Activated CD8-positive, alpha-beta T cell treated with anti-CD3 and anti-CD28 coated beads for 36 hours (primary cell): ENCODE measurements at places on chromosomes 12 and 14.

DNA sequence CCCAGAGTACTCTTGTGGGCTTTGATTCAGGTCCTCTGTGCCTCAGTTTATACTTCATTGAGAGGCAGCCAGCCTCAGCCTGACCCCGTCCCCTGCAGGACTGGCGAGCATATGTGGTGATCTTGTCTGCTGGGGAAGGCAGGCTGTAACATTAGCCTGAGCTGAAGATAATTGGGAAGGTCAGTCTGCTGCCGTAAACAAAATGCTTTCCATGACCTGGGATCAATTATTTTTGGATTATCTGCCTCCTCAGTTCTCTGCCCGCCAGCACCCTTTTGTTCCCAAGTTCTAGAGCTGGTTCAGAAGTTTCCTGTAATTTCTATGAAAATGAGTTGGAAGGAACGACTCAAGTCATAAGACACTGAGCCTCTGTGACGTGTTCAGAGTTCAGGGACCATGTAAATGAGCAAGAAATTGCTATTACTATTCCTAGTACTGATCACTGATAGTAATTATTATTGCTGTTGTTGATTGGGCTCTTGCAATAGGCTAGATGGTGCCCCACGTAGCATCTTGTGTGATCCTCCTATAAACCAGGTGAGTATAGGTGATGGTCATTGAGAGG is 4.5 kb downstream of the ORAI1 start:
- DNase-seq, result no peak

DNA sequence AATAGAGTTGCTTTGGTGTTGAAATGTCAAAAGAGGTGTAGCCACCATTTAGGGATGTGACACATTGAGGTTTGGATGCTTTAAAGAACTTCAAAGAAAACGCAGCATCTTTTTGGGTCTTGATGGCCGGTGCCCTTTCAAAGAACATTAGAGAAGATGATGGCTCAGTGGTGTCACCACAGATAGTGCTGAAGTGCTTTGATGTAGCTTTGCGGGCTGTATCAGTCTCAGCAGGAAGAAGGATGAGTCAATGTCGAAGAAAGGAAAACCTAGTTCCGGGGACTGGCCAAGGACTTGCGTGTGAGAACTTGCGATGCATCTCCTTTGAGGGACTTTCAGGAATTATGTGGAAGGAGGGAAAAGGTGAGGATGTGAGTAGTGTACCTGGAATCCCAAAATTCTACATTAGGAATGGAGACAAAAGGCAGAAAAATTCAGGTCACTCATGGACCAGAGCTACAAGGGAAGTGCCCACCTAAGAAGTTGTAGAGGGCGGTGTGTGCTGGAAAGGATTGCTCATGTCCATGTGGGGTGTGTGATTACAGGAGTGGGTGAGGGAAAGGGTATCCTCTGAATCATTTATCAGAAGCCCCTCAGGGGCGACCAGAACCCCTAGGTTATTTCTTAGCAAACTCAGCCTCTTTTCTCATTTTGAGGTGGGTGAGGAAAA is 39.7 kb upstream of the GZMB start:
- DNase-seq, result peak; percentile 91

DNA sequence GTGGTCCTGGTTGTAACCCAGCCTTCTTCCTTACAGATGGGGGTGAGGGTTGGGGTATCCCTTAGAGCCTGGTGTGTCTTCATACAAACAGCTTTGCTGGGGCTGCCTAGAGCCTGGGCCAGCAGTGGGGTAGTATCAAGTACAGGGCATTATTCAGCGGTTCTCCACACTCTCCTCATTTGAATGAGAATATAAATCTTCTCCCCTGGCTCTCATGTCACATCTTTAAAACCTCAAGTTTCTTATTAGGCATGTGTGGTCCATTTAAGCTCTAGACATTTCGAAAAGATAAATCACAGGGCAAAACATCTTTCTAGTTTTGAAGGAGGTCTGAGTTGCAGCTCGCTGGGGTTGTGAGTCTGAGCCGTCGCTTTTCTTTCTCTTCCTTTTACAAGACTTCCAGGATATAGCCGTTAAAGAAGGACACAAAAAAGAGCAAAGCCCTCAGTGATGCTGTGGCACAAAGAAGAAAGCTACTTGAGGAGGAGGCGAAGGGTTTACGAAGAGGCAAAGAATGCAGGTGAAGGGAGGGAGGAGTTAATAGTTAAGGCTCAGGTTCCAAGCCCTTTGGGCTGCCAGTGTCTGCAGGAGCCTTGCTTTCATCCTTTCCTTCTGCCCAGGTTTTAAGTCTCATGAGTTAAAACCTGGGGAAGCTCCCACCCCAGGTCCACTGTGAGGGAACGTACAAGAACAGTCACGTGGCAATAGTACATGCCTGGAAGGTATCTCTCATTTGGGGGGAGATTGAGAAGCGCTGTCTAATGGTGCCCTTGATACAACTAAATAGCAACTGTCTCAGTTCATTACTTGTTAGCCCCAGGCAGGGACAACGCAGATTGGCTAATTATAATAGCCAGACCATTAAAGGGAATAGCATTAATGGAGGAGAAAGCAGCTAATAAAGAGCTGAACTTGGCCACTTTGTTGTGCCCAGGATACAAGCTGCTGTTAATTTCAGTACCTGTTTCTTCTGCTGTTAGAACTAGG is 94.2 kb downstream of the ETV6 start:
- DNase-seq, result no peak

GRCh38 chr14:37202812-37203211 is 5.1 kb downstream of the MIPOL1 start:
- no peak for DNase-seq

DNA sequence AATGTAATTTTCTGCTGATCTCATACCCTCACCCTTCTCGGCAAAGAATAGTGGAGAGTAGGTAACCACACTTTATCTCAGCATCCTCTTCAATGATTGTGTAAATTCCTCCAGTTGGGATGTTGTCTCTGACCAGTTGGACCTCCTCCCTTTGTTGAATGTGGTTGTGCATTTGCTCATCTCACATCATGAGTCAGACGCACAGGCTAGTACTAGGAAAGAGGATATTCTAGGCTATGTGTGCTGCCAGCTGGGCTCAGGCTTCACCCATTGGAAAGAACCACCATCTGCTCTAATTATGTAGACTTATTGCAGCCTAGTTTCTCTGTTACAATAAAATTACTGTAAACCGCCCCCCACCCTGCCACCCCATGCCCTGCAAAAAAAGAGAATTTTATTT is 90.3 kb downstream of the LMO3 start:
- DNase-seq, result no peak

GRCh38 chr14:69795691-69796090 is 1.4 kb downstream of the SLC10A1 start:
- DNase-seq, result no peak

- no peak for DNase-seq
Measured at GRCh38 chr14:105471823-105472485, 2.7 kb upstream of the CRIP2 start.

- no peak for DNase-seq
Measured at GRCh38 chr12:40819436-40820108, 127.3 kb downstream of the CNTN1 start.

DNA sequence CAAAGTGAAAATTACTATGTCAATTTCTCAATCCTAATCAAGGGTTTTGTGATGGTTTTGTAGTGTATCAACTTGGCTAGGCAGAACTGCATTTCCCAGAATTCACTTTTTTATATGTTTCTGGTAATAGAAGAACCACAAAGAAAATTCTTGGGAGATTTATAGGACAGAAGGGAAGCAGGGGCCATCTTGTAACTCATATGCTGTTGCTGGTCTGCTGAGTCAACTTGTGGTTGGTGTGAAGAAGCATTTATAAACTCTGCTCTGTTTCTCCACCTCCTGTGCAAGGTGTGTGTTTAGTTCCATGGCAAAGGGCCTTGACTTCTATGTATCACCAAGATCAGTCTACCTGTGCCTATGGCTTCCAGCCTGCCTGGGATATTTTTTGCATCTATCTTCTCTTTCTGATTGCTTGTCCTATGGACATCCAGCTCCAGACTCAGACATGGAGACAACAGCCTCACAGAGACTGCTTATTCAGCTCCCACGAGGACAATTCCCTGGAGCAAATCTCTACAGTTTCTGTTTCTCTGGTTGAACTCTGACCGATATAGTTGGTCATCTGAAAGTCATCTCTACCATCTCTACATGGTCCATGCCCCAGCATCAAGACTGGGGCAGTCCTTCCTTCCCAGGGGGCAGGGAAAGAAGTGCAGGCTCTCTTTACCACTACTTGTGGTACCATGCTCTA is 364.3 kb upstream of the DDHD1 start:
- no peak for DNase-seq

GRCh38 chr14:68779761-68780323 is 13.0 kb downstream of the ZFP36L1 start:
- peak; percentile 76 for DNase-seq

DNA sequence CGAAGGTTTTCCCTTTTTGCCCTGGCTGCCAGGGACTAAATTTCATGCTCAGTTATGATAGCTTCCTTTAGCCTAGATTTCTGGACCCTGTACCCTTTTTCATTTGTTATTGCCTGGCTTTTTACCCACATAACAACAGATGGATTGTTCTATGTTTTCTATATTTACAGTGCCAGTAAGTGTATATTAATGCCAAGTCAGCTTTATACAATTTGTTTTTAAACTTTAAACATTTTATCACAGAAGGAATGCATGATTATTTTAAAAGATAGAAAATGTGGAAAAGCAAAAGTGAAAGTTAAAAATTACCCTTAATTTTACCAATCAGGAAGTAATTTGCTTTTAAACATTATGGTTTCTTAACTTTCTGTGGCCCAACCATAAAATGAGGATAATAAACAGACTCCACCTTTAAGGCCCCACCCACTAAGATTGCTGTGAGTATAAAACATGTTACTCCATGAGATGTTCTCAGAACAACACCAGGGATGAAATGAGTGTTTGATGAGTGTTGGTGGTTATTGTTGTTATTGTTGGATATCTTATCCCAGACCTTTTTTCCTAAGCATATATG is 496.8 kb downstream of the EGLN3 start:
- no peak for DNase-seq

DNA sequence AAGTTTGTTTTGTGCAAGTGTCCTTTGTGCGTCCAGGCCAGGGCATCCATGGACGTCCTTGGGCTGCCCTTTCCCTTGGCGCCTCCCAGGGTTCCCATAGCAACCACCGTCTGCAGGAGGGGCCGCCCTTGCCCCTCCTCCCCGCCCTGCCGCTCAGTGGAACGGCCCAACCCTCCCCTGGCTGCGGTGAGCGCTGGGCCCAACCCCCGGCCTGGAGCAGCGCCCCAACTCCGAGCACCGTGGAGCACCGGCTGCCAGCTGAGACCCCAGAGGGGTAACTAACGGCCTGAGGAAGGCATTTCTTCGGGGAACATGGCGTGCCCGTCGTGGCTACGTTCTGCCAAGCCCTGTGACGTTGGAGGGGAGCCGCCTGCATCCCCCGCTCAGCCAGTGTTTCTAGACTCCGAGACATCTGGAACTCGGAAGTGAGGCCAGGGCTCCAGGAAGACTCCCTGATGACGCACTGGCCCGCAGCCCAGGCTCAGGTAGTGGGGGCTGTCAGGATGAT is 5.3 kb upstream of the ACACB start:
- DNase-seq, result peak; percentile 51

DNA sequence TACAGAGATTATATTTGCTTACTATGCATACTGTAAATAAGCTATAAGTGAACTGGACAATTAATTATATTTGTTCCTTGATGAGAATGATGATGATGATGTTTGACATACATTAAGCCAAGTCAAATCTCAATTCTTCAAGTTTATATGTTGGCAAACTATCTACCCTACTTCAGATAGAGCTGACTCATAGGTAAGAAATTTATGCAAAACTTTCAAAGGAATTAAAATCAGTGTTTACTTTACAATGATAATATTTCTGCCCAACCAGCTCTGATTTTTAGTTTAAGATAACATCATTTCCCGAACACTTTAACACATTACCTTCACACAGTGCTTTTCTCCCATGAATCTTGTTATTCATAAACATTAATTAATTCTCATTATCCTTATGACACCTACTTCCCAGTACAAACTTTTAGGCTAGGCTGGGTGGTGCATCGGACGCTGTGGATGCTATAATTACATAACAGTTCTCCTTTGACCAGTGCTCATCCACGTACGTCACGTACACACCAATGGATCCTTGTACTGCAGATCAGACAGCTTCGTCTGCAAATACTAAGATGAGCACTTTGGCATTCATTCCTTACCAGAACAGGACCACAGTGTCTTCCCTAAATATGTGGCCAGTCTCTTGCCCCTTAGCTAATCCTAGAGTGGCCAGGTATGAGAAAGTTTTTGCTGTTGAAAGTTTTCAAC is 18.3 kb downstream of the BMP4 start:
- no peak for DNase-seq

GRCh38 chr14:96739200-96739910 is 57.8 kb upstream of the VRK1 start:
- no peak for DNase-seq

- DNase-seq, result no peak
Measured at GRCh38 chr12:45879363-45879895, 110.9 kb downstream of the SCAF11 start.

- DNase-seq, result peak; percentile 70
Measured at GRCh38 chr14:105064721-105065143, 498 bp downstream of the GPR132 start.

DNA sequence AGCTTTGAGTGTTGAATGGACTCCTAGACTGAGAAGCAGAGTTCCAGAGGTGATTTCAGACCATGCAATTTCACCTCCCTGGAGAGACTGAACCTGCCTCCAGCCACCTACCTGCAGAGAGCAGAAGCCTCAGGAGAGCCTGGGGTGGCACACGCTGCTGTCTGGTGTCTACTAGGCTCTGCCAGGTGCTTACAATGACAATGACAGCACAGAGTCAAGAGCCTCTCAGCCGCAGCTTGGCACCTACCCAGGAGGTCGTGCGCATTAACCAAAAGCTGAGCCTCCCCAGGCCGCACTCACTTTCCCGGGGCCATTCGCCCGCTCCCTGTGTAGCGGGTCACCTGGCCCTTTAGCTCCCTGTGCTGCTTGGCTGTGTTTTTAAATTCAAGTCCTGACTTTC is 63.2 kb downstream of the TESC start:
- DNase-seq, result no peak

DNA sequence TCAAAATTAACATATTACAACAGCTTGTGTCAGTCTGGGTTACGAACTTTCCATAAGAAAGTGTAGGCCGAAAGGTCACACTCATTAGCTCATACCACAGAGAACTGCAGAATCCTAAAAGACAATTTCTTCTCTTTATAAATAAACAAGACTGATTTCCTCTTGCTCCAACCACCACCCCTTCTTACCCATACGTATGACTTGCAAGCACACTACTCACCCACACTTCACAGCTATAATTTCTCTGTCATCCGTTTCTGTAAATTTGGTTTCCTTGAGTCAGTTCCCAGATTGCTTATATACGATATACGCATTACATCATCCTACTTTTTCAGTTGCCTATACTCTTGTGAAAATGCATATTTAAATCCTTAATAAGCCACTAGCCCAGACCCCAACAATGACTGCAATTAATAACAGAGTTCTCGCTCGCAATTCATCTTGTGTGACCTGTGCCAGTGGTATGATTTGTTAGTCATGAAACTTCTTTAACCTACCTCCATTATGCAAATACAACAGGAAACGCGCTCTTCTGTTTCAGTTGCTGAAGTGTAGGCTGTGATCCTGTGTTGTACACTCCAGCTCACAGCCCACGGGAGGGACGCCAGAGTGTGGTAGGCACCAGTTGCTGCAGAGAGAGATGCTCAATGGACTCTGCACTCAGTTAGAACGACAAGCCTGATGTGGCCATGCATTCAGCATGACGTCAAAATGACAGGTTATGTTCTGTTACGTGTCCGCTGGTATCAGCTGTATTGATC is 417.6 kb downstream of the PDZRN4 start:
- DNase-seq, result no peak
